A549 treated with CpdA at 1 μM for 4 hours (cell line): ENCODE measurements at places on chromosomes 12 and 14. TPM values are rescaled to one million over a fixed set of nuclear protein-coding genes. Genes with fewer than 3 reads are reported as not detected.

Gene SLC10A1
- not detected in 5 replicates for total RNA-seq

Gene PPM1A
- 36.5 to 47.5 TPM (median 39.1 TPM) in 5 replicates for total RNA-seq

Gene SMCO2
- total RNA-seq, result 0.13 to 0.50 TPM (median 0.24 TPM) in 5 replicates

Gene LTBP2
- total RNA-seq, result 9.6 to 16.4 TPM (median 10.6 TPM) in 5 replicates

Gene ACSM4
- not detected in 5 replicates for total RNA-seq

Gene NRDE2
- total RNA-seq, result 8.9 to 10.2 TPM (median 9.6 TPM) in 5 replicates

Gene KNTC1
- 20.6 to 25.7 TPM (median 23.9 TPM) in 5 replicates for total RNA-seq

Gene FBLN5
- 1.5 to 2.0 TPM (median 1.7 TPM) in 5 replicates for total RNA-seq

Gene CMA1
- not detected in 5 replicates for total RNA-seq

Gene CDH24
- 3.0 to 5.1 TPM (median 4.5 TPM) in 5 replicates for total RNA-seq

Gene DIO2
- total RNA-seq, result 9.2 to 14.0 TPM (median 10.1 TPM) in 5 replicates

Gene KRT75
- total RNA-seq, result 0.19 to 0.29 TPM (median 0.23 TPM) in 5 replicates

Gene FOS
- 5.8 to 8.9 TPM (median 8.2 TPM) in 5 replicates for total RNA-seq

Gene C12orf75
- total RNA-seq, result 122 to 134 TPM (median 123 TPM) in 5 replicates

Gene WNT1
- total RNA-seq, result 0.07 TPM in 1 of 5 replicates, not detected in the others

Gene RBP5
- not detected in 5 replicates for total RNA-seq

Gene TBX5
- not detected in 5 replicates for total RNA-seq

Gene ASIC1
- total RNA-seq, result 4.8 to 7.1 TPM (median 5.9 TPM) in 5 replicates

Gene SPRING1
- 14.6 to 23.8 TPM (median 20.8 TPM) in 5 replicates for total RNA-seq

Gene B4GALNT1
- total RNA-seq, result 36.6 to 54.4 TPM (median 48.1 TPM) in 5 replicates

Gene ADAMTS20
- not detected in 5 replicates for total RNA-seq

Gene AICDA
- total RNA-seq, result 0.08 to 0.20 TPM (median 0.15 TPM) in 5 replicates

Gene PHETA1
- total RNA-seq, result 5.8 to 8.9 TPM (median 7.8 TPM) in 5 replicates

Gene ARHGDIB
- total RNA-seq, result 0.86 to 2.5 TPM (median 1.1 TPM) in 5 replicates

Gene KITLG
- total RNA-seq, result 8.9 to 13.8 TPM (median 10.7 TPM) in 5 replicates

Gene TAS2R8
- total RNA-seq, result not detected in 5 replicates

Gene HRK
- 0.45 to 0.96 TPM (median 0.54 TPM) in 5 replicates for total RNA-seq

Gene KRT71
- total RNA-seq, result not detected in 5 replicates

Gene FGFR1OP2
- total RNA-seq, result 28.0 to 35.8 TPM (median 28.8 TPM) in 5 replicates

Gene FITM1
- 0.13 TPM in 1 of 5 replicates, not detected in the others for total RNA-seq

Gene ALG10
- 4.4 to 6.1 TPM (median 5.1 TPM) in 5 replicates for total RNA-seq

Gene NANOG
- total RNA-seq, result not detected in 5 replicates

Gene OASL
- 3.9 to 5.0 TPM (median 4.6 TPM) in 5 replicates for total RNA-seq

Gene LRRC43
- total RNA-seq, result 0.14 to 0.24 TPM (median 0.17 TPM) in 3 of 5 replicates, not detected in the others

Gene JAG2
- total RNA-seq, result 16.8 to 25.0 TPM (median 21.5 TPM) in 5 replicates

Gene ACOT6
- not detected in 5 replicates for total RNA-seq

Gene TAS2R20
- 0.08 to 0.35 TPM (median 0.15 TPM) in 3 of 5 replicates, not detected in the others for total RNA-seq

Gene BDKRB2
- total RNA-seq, result 3.4 to 7.0 TPM (median 6.2 TPM) in 5 replicates

Gene SETD1B
- 12.2 to 16.7 TPM (median 14.5 TPM) in 5 replicates for total RNA-seq

Gene AQP2
- not detected in 5 replicates for total RNA-seq

Gene STAC3
- 0.20 to 0.64 TPM (median 0.53 TPM) in 5 replicates for total RNA-seq

Gene TEX52
- not detected in 5 replicates for total RNA-seq

Gene SLC6A12
- total RNA-seq, result 0.65 to 1.5 TPM (median 0.76 TPM) in 5 replicates

Gene NGB
- total RNA-seq, result not detected in 5 replicates

Gene NOC4L
- 38.9 to 61.5 TPM (median 59.1 TPM) in 5 replicates for total RNA-seq

Gene ANG
- total RNA-seq, result 7.5 to 12.2 TPM (median 10.6 TPM) in 5 replicates

Gene NRXN3
- total RNA-seq, result 0.90 to 1.2 TPM (median 1.1 TPM) in 5 replicates

Gene PRKAG1
- 43.3 to 50.6 TPM (median 44.3 TPM) in 5 replicates for total RNA-seq

Gene TGM1
- total RNA-seq, result 0.48 to 1.2 TPM (median 1.2 TPM) in 5 replicates

Gene MYF5
- not detected in 5 replicates for total RNA-seq

Gene RNF212B
- total RNA-seq, result not detected in 5 replicates

Gene BLTP3B
- total RNA-seq, result 10.5 to 13.1 TPM (median 12.1 TPM) in 5 replicates

Gene DLK1
- total RNA-seq, result 0.22 to 0.65 TPM (median 0.48 TPM) in 5 replicates

Gene FANCM
- total RNA-seq, result 5.7 to 8.7 TPM (median 6.6 TPM) in 5 replicates

Gene AJUBA
- total RNA-seq, result 34.2 to 45.0 TPM (median 38.1 TPM) in 5 replicates

Gene LPCAT3
- 26.2 to 31.5 TPM (median 27.2 TPM) in 5 replicates for total RNA-seq

Gene CD163
- total RNA-seq, result not detected in 5 replicates
